ENCODE measurements at places on chromosomes 11 and 22.

DNA sequence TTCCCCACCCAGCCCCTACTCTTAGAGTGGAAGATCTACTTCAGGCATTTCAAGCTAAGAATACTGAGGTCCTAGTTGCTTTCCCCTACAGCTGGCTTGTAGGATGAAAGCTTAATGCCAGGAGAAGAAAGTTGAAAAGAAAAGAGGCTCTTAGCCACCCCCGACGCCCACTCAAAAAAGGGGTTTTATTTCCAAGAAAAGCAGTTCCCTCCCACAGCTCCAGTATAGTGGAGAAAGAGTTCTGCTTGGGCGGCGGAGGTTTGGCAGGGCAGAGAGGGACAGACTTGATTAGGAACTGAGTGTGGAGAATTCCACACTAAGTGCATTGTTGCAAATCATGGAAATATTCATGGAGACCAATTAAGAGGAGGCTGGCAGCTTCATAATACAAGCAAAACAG is 470.9 kb downstream of the ETS1 start:
- no peak for DNase-seq

GRCh38 chr11:69836401-69836800 is 17.2 kb upstream of the FGF3 start:
- no peak for DNase-seq

GRCh38 chr11:114799476-114799875 is 121.1 kb downstream of the NXPE2 start:
- no peak for DNase-seq

GRCh38 chr11:35549787-35550186 is 24.4 kb upstream of the PAMR1 start:
- no peak for DNase-seq

Measured in MV-4-11 (cell line).